Activated CD4-positive, alpha-beta T cell treated with anti-CD3 and anti-CD28 coated beads, Interleukin-2, Interleukin-4, amounts not matched to agents 100 ng/mL and 50 ng/mL, durations not matched to agents 16 hours and 8 hours (primary cell): ENCODE measurements at places on chromosomes 3 and 15.
A peak's percentile ranks its signal among the peaks of the same experiment; 100 is the strongest.

GRCh38 chr3:46184469-46184868 lies 23.6 kb downstream of the CCR1 start:
- DNase-seq = peak; percentile 19

- DNase-seq = no peak
These were observed 116.4 kb upstream of the TOPAZ1 start for GRCh38 chr3:44125246-44125645.

- peak; percentile 27 for DNase-seq
These were observed 47.6 kb downstream of the SLMAP start for GRCh38 chr3:57803647-57804081.

- DNase-seq = no peak
These were observed 165.3 kb upstream of the BHLHE40 start for GRCh38 chr3:4813909-4814304.

DNA sequence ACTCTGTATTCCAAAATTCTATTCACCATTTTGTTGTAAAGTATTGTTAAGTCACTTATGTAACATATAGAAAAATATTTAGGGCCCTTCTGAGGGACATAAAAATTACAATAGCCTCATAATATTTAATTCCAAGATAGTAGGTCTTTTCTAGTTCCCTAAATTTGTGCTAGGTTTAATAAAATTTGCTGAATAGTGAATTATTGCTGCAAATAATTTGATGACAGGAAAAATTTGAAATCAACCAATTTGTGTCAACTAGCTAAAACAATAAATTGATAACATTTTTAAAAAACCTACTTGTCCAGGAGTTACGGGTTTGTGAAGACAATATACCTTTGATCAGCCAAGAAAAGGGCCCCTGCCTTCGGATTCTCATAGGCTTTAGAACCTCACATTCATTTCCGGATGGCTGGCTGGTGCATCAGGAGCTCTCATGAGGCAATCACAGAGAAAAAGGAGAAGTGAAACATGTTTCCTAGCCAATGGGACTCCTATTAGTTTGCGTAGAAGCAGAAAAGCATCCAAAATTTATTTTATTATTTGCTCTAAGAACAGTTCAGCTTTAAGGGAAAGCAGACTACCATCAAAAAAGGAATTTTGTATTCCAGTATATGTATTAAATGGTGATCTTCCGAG lies 177.2 kb downstream of the LRRC3B start:
- no peak for DNase-seq

DNA sequence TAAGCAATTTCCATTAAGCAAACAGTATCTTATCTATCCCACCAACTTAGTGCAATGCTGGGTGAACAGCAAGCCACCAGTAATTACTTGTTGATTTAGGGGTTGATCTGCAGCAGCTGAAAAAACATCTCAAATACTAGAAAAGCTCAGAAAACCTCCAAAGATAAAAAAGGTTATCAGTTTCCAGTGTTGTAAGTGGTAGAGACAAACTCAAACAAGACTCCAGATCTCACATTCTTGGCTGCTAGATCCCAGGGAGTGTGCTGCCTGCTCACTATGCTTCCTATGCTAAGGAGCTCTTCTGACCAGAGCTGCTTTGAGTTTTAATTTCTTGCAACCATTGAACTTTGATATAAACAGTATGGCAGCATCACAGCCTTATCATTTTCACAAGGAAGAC lies 11.3 kb downstream of the B3GALNT1 start:
- no peak for DNase-seq

DNA sequence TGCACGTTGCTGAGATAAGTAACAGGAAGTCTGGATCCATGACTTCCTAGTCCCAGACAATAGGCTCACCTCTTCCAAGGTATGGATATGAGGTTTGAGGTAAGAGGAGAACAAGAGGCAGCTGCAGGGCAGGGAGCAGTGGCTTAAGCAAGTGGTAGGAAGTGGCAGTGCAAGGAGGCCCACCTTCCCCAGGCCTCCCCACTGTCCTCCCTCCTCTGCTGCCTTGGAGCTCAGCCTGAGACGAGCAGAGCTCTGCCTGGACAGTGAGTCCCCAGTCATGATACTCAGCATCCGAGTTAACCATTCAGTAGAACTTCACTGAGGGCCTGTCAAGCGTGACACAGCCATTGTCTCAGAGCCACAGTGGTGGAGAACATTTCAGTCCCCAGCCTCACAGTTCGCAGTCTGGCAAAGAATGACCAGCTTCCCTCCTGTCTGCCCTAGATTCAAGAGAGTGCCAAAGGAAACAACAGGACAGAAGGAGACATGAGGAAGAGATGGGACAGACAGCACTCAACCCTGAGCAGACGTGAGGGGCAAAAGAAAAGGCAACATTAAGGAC lies 41.4 kb upstream of the BOC start:
- no peak for DNase-seq

GRCh38 chr3:99041747-99042146 lies 140.3 kb upstream of the DCBLD2 start:
- no peak for DNase-seq

DNA sequence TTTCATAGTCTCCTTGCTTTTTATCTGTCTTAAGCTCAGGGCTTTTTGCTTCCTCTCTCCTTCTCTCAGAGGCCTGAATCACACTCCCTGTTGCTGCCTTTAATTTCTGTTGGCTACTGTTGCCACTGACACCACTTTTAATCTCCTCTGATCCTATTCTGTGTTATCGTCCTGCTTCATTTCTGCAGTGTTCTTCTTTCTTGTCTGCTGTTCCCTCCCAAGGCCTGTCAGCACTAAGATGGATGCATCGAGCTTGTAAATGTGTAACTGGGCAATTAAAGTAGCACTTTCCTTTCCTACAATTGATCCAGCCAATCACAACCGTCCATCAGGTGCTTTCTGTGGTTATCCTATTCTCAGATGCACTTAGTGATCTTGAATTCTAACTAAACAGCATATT lies 71.3 kb upstream of the VEPH1 start:
- no peak for DNase-seq

DNA sequence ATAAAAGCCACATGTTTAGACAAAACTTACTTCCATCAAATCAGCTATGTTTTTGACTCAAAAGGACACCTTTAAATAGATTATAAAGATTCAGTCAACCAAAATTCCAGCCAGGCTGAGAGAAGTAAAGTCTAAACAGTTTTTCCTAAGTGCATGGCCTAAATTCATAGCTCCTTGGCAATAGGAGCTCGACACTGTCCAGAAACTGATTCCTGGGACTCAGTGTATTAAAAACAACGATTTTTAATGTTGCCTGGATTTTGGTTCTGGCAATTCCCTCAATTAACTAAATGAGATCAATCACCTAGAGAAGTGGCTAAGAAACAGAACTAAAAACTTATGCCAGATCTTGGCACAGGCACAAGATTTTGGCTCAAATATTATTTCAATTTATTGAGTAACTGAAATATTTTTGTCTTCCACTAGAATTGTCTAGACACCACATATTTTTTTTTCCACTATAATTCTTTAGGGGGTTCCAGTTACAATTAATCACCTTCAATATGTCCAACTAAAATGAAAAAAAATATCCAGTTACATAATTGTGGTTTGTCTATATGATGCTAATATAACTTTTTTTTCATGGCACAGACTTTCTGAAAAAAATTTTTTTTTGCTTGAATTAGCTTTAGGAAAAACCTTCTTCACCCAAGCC lies 135.9 kb downstream of the TFDP2 start:
- no peak for DNase-seq

DNA sequence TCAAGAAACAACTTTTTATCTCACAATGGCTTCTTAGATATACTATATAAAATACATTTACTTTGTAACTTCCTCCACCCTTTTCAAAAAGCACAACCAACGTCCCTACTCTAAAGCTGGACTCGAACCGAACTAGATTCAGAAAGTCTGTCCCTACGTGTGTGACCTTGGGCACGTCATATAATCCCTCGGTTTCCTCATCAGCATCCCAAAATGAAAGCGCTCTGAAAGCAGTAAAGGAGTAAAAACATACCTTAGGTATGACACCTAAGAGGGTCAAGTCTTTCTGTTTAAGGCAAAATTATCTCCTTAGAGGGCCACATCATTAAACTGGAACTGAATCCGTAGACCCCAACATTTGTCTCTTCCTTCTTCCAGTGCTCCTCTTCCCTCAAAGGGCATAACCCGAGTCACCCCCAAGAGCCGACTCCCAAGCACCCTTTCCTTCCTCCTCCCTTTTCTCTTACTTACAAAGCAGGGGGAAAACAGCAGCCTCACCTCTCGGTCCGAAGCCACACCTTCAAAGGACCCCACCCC lies 663 bp downstream of the PDCD10 start:
- DNase-seq = peak; percentile 30

GRCh38 chr15:81088470-81089013 lies 45.5 kb upstream of the CFAP161 start:
- DNase-seq = no peak

- DNase-seq = no peak
These were observed 171.8 kb upstream of the CDIN1 start for GRCh38 chr15:36407647-36408046.

DNA sequence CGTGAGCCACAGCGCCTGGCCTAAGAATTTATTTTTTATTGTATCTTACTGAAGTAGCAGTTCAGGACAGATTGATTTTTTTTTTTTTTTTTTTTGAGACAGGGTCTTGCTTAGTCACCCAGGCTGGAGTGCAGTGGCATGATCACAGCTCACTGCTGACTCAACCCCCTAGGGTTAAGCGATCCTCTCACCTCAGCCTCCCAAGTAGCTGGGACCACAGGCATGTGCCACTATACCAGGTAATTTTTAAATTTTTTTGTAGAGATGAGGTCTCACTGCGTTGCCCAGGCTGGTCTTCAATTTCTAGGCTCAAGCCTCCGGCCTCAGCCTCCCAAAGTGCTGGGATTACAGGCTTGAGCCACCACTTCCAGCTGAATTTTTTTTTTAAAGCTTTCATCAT lies 99.8 kb upstream of the HERC1 start:
- DNase-seq = peak; percentile 27

DNA sequence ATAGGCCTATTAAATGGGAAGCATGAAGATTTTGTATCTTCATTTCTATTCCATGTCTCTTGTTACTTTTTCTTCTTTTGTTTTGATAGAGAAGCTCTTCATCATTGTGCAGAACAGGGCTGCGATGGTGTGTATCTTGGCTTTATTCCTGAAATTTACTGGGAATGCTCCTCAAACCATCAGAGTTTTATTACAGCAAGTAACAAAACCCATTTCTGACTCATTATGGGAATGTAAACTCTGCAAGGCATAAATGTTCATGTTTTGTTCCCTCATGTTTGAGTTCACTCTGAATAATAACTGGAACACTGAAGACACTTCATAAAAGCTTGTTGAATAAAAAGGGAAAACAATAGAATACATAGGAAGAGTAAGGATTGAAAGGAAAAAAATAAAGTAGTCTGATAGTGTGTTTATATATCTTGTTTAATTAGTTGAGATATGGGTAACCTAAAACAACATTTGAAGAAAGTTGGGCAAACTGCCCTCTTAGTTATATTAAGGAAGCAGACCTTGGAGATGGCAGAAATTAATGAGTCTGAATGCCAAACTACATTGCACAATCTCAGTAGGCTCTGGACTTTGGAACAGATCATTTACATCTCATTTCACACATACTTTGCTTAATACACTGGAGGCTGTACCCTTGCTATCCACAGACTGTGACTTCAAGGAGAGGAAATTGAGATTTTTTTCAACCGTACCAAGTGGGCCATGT lies 521.5 kb downstream of the GRM7 start:
- no peak for DNase-seq

GRCh38 chr3:46579756-46580286 lies 13.7 kb upstream of the LRRC2 start:
- DNase-seq = no peak

- DNase-seq = no peak
These were observed 294.5 kb downstream of the NAALADL2 start for GRCh38 chr3:175153595-175153994.

DNA sequence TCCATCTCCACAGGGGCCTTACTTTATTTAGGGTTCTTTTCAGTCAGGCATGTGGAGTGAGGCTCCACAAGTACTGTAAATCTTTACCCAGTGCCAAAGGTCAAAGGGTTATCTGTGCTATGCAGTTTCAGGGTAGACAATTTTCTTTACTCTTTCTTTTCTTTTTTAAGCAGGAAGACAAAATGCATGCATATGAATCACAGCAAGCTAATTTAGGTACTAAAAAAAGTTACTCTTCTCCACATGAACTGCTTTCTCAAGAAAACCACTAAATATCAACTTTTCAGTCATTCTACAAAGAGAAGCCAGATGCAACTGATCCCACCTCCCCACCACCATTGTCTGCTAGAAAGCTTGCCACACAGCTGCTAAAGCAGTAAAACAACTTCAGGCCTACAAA lies 73.3 kb upstream of the PYGO1 start:
- DNase-seq = peak; percentile 34

GRCh38 chr3:163518065-163518464 lies 1560.2 kb downstream of the SI start:
- DNase-seq = no peak

DNA sequence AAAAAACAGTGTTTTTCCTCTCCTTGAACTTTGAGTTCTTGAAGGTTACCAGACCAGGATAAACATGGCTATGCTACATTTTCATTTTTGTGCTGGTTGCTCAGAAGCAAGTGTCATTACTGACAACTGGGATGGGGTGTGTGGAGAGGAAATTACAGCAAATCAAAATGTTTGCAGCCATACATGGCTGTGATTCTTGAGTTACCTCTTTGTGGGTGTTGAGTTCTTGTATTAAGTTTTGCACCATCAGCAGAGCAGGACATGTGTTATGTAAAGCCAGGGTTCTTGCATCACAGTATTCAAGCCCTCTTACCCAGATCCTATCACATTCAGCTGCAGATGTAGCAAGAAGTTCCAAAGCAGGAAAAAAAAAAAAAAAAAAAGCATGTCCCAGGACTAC lies 53.9 kb upstream of the ATOSA start:
- no peak for DNase-seq

- DNase-seq = no peak
These were observed 227.5 kb upstream of the IGF1R start for GRCh38 chr15:98420837-98421236.
